ENCODE measurements at places on chromosomes 1 and 21.

- DNase-seq, result no peak
Observed at GRCh38 chr1:111509997-111510375, 6.6 kb upstream of the ADORA3 start.

DNA sequence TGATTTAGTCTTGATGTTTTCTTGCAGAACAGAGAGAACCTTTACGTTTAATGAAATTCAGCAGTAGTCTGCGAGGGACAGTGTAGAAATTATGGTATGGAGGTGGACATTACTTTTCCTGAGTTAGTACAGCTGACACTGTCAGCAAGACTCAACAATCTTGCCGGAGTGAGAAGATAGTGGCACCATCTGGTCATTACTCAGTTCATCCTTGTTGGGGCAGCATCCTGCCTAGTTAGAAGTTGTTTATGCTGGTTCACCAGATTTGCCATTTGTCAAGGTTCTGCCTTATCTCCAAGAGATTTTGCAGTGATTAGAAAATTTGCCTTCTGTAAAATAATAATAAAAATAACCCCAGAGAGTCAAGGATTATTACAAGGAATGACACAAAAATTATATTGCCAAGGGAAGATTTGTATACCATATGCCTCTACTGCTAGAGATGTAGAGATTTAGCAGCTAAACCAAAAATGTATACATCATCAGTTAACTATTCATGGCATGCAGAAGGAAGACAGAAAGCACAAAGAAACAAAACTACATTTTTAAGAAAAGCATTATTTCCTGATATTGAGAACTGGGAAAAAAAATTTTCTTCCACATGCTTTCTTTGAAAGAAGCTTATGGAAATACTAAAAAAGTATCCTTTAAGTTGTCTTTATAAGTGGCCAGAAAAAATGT lies 1967.4 kb downstream of the NCAM2 start:
- DNase-seq, result no peak

GRCh38 chr1:50846224-50846839 lies 113.7 kb downstream of the FAF1 start:
- DNase-seq, result no peak

DNA sequence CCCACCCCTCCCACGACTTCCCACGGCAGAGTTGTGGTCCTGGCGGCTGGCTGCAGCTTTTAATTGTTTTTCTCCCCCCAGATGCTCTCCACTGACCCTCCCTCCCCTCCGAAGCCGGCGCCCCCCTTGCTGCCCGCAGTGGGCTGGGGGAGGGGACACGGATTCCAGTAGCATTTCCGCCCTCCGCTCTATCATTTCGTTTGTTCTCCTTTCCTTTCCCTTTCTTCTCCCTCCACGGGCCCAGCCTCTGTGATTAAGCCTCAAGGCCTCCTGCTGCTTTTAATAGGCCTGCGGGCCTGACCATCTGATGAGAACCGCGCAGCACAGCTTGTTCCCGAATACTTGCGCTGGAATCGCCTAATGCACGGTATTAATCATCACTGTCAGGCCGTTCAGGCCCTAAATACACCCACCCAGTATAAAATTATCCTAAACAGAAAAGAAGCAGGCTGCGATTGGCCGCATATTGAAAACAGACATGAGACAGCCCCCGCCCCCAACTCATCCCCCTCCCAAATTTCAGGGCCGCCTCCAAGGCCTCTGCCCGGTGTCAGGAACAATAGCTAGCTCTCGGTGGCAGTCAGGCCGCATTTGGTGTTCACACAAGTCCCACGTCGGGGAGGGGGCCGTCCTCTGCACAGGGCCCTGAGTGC lies 102.0 kb upstream of the ARHGEF16 start:
- DNase-seq, result no peak

GRCh38 chr1:23198373-23198772 lies 18.9 kb downstream of the HTR1D start:
- no peak for DNase-seq

GRCh38 chr1:50098591-50099021 lies 10.1 kb upstream of the ELAVL4 start:
- no peak for DNase-seq

Data from activated gamma-delta T cell treated with anti-CD3 and anti-CD28 coated beads, Interleukin-2, amount 50 U/mL, for 16 hours (primary cell).